ENCODE measurements at places on chromosomes 6 and 20.

GRCh38 chr20:44210406-44211176, at the start of gene OSER1:
OSER1 (minus strand) TSS chr20:44210771; CDS start chr20:44206957, 3,814 bp downstream.
- DNase-seq: peak; percentile 98

DNA sequence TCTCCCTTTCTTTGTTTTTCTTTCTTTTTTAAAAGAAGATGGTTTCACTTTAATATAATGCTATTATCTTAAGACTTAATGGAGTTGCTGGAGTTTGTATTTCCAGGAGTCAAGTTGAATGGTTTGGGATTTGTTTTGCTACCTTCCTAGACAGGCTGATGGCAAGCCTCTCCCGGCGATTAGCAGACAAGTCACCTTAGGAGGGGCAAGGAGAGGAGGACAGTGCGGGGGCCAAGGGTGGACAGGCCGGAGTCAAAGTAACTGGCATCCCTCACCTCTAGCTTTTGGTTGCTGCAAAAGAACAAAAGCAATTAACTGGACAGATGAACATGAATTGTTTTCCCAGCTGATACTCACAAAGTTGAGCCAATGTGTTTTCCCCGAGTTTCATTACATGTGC, 57.1 kb downstream of the GMPR start:
- DNase-seq: no peak

GRCh38 chr6:44247338-44248302, 719 bp downstream of the HSP90AB1 start:
- DNase-seq: peak; percentile 66

GRCh38 chr6:68658338-68658737, 23.3 kb downstream of the ADGRB3 start:
- DNase-seq: no peak

- no peak for DNase-seq
Measured at GRCh38 chr20:51428401-51429143, 113.9 kb downstream of the NFATC2 start.

GRCh38 chr6:168438783-168439520, 2.0 kb upstream of the SMOC2 start:
- no peak for DNase-seq

DNA sequence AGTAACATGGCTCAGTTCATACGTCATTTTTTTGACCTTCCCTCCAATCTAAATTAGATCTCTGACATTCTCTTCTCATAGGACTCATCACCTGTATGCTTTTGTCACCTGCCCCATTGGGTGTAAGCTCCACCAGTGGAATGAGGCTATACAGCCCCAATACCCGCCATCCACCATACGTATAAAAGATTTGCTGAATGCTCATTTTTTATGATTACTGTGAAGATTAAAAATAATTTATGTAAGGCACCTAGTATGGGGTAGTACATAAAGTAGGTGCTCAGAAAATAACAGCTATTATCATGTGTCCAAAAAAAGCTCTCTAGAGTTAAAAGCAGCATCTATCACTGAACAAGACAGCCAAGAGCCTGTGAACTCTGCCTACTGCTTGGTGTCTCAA, 24.1 kb downstream of the NCOA5 start:
- no peak for DNase-seq

GRCh38 chr6:154605178-154605881, 94.8 kb upstream of the CNKSR3 start:
- no peak for DNase-seq

DNA sequence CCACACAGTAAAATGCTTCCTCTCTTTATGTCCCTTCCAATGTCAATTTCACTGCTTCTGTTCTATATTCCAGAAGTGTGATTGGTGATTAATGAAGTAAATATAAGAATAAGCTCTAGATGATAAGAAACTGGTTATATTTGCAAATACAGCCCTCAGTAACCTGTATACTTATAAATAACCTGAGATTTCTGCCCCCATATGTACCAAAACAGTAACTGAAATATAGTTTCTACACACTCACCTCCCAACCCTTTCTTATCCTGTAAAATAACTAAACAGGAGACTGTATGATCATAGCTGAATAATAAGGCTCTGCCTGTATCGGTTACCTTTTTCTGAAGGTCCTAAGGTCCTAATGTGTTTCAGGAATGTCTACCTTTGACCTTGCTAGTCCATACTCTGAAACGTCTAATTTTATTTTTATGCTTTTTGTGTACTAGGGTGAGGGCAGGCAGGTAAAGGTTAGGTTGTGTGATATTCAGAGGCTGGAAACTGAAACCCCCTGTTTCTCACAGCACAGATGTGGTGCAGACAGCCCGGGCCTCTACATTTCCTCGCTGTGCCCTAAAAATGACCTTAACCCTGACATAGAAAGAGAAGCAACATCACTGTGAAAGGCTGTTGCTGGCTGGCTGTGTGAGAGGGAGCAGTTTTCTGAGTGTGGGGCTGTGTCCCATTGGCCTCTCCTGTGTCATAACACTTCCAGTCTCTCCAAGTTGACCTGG, 378.8 kb downstream of the CENPW start:
- no peak for DNase-seq

- no peak for DNase-seq
Measured at GRCh38 chr6:100491952-100492670, 27.4 kb upstream of the SIM1 start.

- no peak for DNase-seq
Measured at GRCh38 chr6:44000164-44000842, 126.9 kb downstream of the MRPL14 start.

GRCh38 chr6:170046791-170047626, 243.9 kb downstream of the DLL1 start:
- DNase-seq: no peak

DNA sequence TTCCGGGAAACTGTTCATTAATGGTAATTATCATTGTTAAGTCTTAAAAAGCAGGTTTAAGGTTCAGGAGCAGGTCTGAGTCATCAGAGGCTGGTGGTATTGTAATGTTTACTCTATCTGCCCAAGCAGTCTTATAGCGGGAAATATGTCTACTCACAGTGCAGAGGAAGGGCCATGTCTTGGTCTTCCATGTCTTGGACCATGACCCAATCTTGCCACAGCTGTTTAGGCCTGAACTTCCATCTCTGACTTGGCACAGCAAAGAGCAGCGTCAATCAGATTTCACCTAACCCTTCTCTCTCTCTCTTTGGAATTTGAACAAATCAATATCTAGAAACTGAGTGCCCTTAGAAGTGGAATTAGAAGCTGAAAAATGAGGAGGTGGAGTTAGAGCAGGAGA, 25.8 kb downstream of the SLC2A12 start:
- DNase-seq: no peak

- DNase-seq: peak; percentile 9
Measured at GRCh38 chr6:170160031-170160627, 130.7 kb downstream of the DLL1 start.

- DNase-seq: no peak
Measured at GRCh38 chr6:122710908-122711635, 68.4 kb upstream of the FABP7 start.

DNA sequence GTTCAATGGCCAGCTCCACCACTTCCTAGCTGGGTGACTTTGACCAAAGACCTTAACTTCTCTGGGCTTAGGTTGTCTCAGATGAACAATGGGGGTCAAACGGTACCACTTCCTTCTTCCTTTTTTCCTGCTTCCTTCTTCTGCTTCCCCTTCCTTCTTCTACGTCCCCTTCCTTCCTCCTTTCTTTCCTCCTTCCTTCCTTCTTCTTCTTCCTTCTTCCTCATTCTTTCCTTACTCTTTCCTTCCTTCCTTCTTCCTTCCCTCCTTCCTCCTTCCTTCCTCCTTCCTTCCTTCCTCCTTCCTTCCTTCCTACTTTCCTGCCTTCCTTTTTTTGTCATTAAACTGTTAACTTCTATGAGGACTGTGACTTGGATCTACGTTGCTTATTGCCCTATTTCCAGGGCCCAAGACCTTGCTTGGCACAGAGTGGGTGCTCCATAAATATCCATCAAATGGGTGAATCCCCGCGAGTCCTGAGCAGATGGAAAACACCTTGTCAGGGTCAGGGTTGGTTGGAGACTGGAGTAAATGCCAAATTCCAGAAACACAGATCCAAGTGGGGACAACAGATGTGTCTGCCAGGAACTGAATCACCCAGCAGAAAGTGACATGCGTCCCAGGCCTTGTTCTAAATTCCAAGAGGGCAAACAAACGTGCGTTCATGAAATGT, 243.3 kb downstream of the PREX1 start:
- no peak for DNase-seq

DNA sequence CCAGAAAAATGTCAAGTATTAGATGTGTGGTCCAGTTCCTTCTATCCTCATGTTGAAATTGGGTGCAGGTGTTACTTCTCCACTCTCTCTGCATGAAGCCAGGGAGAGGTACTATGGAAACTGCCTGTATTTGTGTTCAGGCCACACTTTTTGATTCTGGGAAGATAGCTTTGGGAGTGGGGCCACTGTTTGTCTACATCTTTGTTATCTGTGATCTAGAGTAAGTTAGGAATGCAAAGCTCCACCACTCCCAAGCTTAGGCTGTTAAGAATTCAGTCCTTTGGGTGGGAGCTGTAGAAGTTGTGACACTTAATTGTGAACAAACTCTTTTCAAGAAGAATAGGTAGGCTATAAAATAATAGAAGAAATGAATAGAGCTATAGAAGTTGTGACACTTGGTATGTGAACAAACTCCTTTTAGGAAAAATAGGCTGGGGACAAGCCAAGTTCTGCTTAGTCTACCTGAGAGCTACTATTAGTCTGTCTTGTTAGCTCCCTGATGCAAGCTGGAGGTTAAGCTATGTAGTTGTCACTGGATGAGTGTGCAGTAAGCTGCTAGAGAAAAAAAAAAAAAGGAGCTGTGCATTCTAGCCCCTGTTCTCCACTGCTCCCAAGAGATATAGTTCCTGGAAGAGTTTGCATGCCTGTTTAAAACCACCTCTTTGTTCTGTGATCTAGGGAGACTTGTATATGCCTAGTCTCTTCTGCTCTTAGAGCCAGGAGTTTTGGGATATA, 7.1 kb upstream of the GFRAL start:
- DNase-seq: no peak

- no peak for DNase-seq
Measured at GRCh38 chr6:151357758-151358436, 33.5 kb downstream of the ZBTB2 start.

DNA sequence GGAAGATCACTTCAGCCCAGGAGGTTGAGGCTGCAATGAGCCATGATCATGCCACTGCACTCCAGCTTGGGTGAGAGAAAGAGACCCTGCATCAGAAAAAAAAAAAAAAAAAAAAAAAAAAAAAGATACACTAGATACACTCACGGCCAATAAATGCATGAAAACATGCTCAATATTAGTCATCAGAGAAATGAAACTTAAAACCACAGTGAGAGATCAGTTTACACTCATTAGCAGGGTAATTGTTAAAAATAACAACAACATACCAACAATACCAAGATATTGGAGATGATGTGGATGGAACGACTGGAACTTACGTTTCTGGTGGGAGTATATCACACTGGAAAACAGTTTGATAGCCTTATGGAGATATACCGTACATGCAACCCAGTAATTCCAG, 29.9 kb downstream of the HS3ST5 start:
- DNase-seq: no peak

GRCh38 chr6:89208551-89208950, 8.6 kb downstream of the GABRR1 start:
- DNase-seq: no peak

- no peak for DNase-seq
Measured at GRCh38 chr20:31473331-31474096, 1.4 kb downstream of the DEFB124 start.

GRCh38 chr6:12592634-12593033, 123.9 kb upstream of the PHACTR1 start:
- no peak for DNase-seq

GRCh38 chr20:44720621-44720996, 5.4 kb downstream of the CCN5 start:
- DNase-seq: no peak

DNA sequence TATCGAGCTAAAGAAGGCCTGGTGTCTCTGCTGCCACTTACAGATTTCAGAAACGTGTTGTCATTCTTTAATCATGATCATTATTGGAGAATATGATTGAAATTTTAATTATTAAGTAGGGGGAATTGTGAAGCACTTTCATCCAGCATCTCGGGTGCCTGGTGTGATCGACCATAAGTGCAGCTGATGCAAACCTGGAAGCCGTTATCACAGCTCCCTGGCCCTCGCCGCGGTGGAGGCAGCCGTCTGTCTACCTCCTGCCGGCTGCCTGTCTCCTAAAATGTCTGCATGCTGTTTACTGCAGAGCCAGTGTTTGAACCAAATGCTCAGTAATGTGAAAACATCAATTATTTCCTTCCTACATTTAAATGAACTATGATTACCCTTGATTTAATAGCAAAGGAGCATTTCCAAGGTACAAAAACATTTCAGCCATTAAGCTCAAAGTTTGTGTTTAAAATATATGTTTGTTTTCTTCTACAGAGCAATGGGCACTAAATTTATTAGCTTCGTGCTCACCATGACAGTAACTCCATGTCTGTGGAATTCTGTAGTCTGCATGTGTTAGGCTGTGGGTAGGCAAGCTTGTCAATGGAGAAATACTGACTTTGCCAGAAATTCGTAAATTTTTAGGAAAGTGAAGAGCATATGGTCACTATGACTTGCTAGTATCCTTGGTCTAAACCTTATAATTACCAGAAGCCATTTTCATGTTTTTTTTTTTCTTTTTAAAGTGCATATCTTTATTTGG, 184.5 kb upstream of the AGPAT4 start:
- no peak for DNase-seq

DNA sequence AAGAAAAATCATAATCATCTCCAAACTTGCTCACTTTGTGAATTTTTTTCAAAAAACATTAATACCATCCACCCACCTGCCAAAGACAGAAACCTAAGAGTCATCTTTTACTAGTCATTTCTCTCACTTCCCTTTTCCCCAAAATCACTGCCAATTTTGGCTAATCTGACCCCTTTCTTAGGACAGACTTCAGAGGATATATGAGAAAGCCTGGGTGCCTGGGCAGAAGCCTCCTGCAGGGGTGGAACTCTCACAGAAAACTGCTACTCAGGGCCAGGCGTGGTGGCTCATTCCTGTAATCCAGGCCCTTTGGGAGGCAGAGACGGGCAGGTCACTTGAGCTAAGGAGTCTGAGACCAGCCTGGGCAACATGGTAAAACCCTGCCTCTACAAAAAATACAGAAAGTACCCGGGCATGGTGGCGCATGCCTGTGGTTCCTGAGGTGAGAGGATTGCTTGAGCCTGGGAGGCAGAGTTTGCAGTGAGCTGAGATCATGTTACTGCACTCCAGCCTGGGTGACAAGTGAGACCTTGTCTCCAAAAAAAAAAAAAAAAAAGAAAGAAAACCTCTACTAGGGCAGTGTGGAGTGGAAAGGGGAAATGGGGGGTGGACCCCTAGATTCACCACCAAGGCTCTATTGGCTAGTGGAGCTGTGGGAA, 3.8 kb downstream of the DEK start:
- DNase-seq: no peak

DNA sequence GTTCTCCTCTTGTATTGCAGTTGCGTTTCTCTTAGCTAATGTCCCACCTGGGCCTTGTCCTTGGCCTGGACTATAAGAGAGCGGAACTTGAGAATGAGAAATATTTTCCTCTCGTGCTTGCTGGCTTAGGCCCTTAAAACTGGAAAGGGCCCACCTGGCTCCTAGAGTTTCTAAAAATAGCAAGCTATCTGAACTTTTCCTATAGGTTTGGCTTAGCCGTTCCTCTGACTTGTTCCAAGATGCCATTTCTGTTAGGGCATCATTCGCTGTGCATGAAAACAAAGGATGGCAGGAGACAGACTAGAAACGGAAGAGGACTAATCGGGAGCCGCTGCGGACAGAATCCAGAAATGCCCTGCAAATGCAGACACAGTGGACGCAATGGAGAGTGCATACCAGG, 4.5 kb downstream of the RIPOR3 start:
- DNase-seq: no peak

GRCh38 chr6:34378470-34378869, 14.0 kb downstream of the NUDT3 start:
- DNase-seq: no peak

Data from activated naive CD4-positive, alpha-beta T cell (primary cell).